ENCODE measurements at places on chromosomes 7 and 10. TPM values are rescaled to one million over a fixed set of nuclear protein-coding genes. Genes with fewer than 3 reads are reported as not detected.

The SRGN gene
- 26.3 TPM for total RNA-seq

The SUN3 gene
- total RNA-seq, result not detected

The HECTD2 gene
- 19.3 TPM for total RNA-seq

The OR2A12 gene
- not detected for total RNA-seq

The NUTM2E gene
- total RNA-seq, result 0.39 TPM

The LAMB1 gene
- total RNA-seq, result 73.5 TPM

The CYP2E1 gene
- 13.2 TPM for total RNA-seq

The CHST15 gene
- 45.7 TPM for total RNA-seq

The CPA4 gene
- total RNA-seq, result 2.8 TPM

The ANXA8 gene
- total RNA-seq, result 0.40 TPM

The VWA2 gene
- total RNA-seq, result 1.5 TPM

The PDGFA gene
- 64.0 TPM for total RNA-seq

The GHRHR gene
- total RNA-seq, result 3.2 TPM

The OPN4 gene
- 1.2 TPM for total RNA-seq

The FAM107B gene
- 64.3 TPM for total RNA-seq

The IGF2BP3 gene
- 3.5 TPM for total RNA-seq

The KLF6 gene
- 25.2 TPM for total RNA-seq

The RBM33 gene
- total RNA-seq, result 100 TPM

The GGCT gene
- total RNA-seq, result 38.5 TPM

The CDC14C gene
- not detected for total RNA-seq

The CHAT gene
- total RNA-seq, result not detected

The WNT16 gene
- 1.7 TPM for total RNA-seq

The BCL7B gene
- total RNA-seq, result 66.7 TPM

The ACHE gene
- total RNA-seq, result 42.1 TPM

The CDHR3 gene
- total RNA-seq, result 26.3 TPM

The PNLIP gene
- total RNA-seq, result not detected
